DND-41 (cell line): ENCODE measurements at places on chromosomes 2 and 18.

GRCh38 chr2:98658816-98659490 is 50.6 kb downstream of the UNC50 start:
- DNase-seq = no peak

- no peak for DNase-seq
Measured at GRCh38 chr2:239245872-239246721, 154.7 kb downstream of the HDAC4 start.

DNA sequence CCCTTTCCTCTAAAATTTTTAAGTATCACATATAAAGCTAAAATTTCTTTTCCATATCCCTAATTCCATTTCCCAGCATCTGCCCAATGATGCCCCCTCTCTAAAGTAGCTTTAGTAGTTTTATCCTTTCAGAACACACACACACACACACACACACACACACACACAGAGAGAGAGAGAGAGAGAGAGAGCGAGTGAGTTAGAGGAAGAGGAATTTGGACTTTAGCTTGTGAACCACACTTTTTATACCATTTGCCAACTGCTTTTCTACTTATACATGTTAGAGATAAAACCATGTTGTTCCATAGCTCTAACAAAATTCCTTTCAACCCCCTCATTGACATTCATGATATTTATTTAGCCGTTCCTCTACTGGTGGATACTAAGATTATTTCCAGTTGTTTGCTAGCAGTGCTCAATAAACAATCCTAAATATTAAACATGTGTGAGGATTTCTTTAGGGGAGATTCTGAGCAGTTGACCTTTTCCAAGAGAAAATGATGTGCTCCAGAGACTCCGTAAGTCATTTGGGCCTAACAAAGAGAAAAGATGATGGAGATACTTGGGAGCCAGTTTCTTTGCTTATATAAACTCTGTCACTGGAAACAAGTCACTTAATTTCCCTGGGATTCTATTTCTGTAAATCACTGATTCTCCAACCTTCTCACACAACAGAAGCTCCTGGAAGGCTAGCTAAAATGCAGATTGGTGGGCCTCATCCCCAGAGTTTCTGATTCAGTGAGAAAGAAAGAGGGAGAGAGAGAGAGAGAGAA is 229.7 kb upstream of the SP5 start:
- DNase-seq = no peak

DNA sequence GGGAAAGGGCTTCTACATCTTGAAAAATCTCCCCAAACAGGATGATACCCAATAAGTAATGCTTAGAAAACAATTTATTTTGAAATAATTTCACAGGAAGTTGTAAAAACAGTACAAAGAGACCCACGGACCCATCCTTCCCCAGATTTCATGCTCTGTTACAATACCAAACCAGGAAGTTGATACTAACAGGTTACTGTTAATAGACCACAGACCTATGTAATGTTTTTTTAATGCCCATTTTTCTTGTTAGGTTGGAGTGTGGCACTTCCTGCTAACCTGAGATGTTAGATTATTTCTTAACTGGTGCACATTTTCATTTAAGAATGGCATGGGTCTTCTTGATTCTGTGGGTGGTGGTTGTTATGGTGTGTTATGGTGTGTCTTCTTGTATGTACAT is 21.4 kb upstream of the MGAT5 start:
- DNase-seq = peak; percentile 39

GRCh38 chr2:32718752-32719151 is 90.9 kb downstream of the TTC27 start:
- no peak for DNase-seq

DNA sequence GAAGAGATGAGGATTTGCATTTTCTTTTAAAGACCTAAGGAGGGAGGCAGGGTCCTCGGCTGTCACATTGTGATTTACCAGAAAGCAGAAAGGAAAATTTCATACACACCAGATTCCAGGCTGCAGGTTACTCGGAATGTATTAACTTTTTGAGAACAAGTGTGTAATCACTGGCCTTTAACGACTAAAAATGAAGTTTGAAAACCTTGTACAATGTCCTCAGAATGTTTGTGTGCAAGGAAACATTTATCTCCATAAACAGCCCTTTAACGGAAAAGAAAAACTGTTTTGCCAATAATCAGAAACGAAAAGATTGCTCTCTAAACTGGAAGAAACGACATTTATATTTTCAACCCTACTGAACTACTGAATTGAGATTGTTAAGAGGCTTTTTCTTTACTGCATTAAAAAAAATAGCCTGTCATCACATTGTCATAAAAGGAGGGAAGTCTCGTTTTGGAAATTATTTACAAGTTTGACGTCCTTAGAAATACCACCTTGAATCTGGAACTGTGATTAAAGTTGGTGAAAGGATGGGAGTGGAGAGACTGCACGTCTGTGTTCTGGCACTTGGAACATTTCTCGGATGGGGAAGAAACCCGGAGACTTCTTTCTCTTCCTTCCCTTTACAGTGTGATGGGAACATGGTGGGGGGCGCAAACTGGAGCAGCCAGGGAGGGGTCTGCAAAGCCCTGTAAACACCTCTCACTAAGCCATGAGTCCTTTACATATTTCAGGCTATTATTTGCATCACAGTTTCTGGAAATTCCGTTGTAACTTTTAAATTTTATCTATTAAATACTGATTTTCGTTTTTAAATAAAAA is 134.1 kb upstream of the SIX3 start:
- no peak for DNase-seq

DNA sequence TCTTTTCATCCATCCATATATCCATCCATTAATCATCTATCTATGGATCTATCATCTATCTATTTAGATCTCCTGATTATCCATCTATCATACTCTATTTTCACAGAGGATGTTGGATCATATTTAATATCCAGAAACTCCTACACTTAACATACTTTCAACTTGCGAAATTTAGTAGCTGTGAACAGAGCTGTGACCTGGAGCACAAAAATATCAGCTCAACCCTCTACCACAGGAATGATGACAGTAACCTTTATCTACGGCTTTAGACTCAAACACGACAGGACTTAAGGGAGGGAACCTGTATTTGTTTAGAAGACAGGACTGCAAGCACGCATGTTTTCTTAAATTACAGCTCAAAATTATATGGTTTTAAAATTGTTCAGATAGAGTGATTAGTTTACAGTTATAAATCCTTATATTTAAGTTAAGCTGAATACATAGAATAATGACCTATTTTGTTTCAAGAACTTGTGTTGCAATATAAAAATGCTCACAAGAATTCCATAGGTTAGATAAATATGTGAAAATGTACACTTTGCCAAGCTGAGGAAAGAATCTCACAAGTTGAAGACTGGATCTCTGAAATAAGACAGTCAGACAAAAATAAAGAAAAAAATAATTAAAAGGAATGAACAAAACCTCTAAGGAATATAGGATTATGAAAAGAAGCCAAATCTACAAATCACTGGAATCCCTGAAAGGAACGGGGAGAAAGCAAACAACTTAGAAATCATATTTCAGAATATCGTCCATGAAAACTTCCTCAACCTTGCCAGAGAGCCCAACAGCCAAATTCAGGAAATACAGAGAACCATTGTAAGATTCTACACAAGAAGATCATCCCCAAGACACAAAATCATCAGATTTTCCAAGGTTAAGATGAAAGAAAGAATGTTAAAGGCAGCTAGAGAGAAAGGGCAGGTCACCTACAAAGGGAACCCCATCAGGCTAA is 142.0 kb downstream of the COL6A3 start:
- DNase-seq = no peak

GRCh38 chr2:171712051-171712450 is 24.8 kb downstream of the DYNC1I2 start:
- no peak for DNase-seq

DNA sequence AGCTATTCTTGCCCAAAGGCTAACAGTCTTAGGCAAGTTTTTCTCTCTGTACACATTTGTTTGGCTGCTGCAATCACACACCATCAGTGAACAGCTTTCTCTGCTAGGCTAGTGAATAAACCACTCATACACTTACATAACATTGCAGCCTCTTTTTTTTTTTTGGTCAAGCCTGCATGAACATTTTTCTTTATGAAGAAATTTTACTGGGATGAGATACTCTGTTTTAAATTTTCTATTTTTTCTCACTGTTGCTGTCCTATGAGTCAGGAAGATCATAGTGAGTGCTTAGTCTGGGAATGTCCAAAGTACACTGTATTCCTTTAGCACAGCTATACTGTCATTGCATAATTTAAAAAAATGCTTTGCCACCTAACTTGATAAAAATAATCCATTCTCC is 58.5 kb downstream of the ROCK1 start:
- no peak for DNase-seq

- DNase-seq = no peak
Measured at GRCh38 chr2:118177884-118178283, 89.6 kb downstream of the INSIG2 start.

- DNase-seq = no peak
Measured at GRCh38 chr2:66721776-66722175, 286.9 kb downstream of the MEIS1 start.

DNA sequence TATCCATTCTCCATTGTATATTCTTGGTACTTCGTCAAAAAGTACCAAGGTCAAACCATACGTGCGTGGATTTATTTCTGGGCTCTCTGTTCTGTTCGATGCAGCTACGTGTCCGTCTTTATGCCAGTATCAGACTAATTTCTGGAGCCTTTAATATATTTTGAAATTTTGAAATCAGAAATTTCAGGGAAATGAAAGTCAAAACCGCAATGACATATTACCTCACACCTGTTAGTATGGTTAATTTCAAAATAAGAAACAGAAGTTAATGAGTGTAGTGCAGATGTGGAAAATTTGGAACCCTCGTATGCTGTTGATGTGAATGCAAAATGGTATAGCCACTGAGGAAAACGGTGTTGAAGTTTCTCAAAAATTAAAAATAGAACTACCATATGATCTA is 156.1 kb upstream of the TRIB2 start:
- DNase-seq = no peak
